ENCODE measurements at places on chromosomes 5 and 9.

DNA sequence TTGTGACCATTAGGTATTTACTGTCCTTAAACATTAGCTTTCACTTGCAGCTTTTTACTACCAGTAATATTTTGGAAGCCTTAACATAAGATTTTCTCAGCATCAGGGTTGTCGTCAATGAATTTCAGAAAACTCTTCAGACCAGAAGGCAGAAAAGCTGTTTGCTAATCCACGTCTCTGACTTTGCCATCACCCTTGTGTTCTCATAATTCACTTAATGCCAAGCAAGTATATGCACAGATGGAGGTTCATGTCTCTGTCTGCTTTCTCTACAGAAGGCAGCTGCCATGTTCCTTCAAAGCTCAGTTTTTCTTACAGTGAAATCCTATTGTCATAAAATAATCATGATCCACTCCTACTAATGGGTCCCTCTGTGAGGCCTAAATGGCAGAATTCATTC, 37.7 kb upstream of the LRRC19 start:
- DNase-seq, result no peak

- DNase-seq, result no peak
These were observed 313.2 kb downstream of the MLLT3 start for GRCh38 chr9:20309124-20309523.

DNA sequence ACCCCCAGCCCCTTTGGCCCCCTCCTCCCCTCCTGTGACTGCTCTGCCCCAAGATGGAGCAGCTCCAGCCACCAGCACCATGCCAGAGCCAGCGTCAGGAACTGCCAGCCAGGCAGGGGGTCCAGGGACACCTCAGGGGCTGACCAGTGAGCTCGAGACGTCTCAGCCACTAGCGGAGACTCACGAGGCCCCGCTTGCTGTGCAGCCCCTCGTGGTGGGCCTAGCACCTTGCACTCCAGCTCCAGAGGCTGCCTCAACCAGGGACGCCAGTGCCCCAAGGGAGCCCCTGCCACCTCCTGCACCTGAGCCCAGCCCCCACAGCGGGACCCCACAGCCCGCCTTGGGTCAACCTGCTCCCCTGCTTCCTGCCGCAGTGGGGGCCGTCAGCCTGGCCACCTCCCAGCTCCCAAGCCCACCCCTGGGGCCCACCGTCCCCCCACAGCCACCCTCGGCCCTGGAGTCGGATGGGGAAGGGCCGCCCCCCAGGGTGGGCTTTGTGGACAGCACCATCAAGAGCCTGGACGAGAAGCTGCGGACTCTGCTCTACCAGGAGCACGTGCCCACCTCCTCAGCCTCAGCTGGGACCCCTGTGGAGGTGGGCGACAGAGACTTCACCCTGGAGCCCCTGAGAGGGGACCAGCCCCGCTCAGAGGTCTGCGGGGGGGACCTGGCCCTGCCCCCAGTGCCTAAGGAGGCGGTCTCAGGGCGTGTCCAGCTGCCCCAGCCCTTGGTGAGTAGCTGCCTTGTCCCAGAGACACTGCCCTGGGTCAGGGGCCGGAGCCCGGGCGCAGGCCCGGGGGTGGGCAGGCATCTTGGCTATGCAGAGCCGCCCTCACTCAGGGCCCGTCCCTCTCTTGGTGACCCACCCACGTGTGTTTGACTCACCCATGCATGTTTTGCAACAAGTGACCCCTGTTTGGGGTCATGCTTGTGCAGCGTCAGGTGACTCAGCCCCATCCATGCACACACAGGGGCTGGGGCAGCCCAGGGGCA, 105.2 kb downstream of the WNK2 start:
- no peak for DNase-seq

- no peak for DNase-seq
These were observed 22.0 kb downstream of the DDX31 start for GRCh38 chr9:132647806-132648205.

- DNase-seq, result no peak
These were observed 51.1 kb upstream of the SH3PXD2B start for GRCh38 chr5:172505403-172505759.

DNA sequence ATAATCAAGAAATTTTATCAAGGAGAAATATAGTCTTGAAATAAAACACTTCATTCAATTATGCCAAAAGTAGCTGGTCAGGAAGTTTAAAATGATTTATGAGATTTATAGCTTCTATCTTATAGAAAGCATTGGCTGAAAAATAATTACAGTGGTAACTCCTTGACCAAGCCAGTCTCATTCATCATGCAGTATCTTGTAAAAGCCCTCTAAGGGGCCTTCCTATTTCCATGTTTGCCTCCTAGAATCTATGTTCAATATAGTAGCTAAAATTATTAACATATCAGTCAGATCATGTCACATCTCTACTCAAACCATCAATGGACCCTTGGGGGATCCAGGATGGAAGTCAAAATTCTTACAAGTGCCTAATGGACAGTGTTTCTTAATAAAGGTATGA, 393.4 kb upstream of the ST8SIA4 start:
- DNase-seq, result no peak

DNA sequence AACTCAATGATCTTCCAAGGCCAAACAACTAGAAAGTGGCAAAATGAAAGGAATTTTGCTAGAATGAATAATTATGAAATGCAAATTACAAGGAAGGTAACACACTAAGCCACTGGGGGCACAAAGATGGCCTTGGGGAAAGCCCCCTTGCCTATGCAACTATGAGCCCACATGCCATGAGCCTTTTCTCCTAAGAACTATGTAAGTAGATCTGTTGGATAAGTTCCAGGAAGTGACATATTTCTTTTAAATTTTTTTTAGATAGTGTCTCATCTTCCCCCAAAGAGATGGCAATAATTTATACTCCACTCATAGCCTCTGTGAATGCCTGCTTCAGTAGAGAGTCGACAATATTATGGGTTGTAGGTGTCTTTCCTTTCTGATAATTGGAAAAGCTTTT, 257.8 kb downstream of the AUH start:
- no peak for DNase-seq

DNA sequence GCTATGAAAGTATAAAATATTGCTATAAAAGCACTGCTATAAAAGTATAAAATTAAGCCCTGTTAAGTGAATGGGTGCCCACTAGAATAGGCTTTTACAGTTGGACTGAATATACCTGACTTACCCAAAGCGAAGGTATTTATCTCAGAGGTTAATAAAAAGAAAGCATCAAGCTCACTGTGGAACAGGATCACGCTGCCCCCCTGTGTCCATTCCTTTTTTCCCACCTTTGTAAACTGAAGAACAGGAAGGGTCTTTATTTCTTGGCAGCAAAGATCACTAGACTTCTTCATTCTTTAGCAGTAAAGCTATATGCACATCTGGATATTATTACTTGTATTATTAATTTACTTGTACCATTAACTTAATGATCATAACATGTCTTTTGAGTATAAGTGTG, 22.1 kb upstream of the PLPP6 start:
- no peak for DNase-seq

- DNase-seq, result no peak
These were observed 141.7 kb downstream of the NTRK2 start for GRCh38 chr9:84811072-84811750.

- DNase-seq, result no peak
These were observed 120.5 kb downstream of the PAX5 start for GRCh38 chr9:36913393-36914211.

GRCh38 chr9:117169089-117169621, 245.7 kb downstream of the ASTN2 start:
- DNase-seq, result no peak

- no peak for DNase-seq
These were observed 426.8 kb downstream of the KIAA0825 start for GRCh38 chr5:94191604-94192003.

- DNase-seq, result no peak
These were observed 2.7 kb upstream of the PURA start for GRCh38 chr5:140111011-140111858.

DNA sequence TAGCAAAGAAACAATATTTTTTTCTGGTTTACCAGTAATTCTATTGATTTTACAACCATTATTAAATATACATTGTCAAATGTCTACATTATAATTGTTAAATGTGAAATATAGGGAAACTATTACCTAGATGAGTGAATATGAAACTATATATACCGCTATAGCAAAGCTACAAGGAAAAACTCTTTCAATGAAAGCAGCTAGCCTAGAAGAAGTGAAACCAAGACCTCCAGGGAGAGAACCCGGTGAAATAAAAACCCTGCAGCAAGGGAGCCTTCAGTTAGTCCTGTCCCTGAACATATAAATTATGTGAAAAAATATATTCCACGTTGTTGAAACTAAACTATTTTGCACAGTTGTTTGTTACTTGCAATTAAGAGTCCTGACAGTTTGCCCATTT, 913.1 kb downstream of the EFNA5 start:
- DNase-seq, result no peak

GRCh38 chr5:59548807-59549357, 344.6 kb downstream of the PDE4D start:
- DNase-seq, result peak; percentile 27

DNA sequence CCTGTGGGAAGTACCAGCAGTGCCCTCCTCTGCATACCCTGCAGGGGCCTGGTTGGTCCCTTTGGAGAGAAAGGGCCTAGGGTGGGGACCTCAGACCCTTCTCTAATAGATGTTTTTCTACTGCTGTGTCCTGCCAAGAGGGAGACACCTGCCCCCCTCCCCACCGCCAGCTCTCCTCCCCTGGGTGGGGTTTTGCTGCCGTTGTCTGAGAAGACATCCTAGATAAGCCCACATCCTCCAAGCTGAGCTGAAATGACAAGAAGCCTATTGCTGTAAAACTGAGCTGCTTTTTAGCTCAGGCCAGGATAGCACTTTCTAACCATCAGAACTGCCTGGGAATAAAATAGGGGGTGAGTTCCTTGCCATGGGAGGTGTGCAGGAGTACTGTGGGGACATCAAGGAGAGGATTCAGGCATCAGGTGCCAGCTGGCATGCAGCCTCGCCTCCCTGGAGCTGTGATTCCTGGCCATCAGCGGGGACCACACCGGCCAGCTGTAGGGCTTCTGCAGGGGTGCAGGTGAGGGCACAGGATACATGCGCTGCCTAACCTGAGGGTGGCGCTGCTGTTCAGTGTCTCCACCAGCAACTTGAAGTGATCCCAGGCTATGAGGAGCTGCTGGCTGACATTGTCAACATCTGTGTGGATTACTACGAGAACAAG, 37.9 kb downstream of the CYFIP2 start:
- DNase-seq, result no peak

DNA sequence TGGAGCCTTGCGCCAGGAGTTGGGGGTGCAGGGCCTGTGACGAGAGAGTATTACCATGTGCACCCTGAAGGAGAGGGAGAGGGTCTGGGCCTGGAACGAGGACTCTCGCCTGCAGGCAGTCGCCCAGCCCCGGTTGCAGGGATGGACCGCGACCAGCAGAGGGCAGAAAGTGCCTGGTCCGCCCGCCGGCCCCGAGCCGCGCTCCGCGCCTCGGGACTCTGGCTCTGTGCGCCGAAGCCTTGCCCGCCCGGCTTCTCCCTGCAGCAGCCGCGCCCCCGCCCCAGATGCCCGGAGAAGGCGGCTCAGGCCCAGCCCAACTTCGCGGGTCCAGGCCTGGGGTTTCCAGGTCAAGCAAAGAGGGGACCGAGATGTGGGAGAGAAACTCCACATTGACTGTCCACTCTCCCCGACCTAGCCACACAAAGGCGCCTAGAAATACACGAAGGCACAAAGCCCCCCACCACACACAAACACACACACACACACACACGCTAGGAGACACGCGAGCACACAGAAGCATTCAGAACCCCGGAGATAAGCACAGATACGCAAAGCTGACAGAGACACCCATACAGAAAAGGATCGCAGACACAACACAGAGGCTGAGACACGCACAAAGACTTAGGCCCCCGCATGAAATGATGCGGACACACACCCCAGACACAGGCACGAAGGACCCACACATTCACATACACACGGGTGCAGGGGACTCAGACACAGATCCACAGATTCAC, 2.0 kb upstream of the LMX1B start:
- DNase-seq, result peak; percentile 41

GRCh38 chr9:116151966-116152381, 1.6 kb upstream of the PAPPA start:
- DNase-seq, result no peak

DNA sequence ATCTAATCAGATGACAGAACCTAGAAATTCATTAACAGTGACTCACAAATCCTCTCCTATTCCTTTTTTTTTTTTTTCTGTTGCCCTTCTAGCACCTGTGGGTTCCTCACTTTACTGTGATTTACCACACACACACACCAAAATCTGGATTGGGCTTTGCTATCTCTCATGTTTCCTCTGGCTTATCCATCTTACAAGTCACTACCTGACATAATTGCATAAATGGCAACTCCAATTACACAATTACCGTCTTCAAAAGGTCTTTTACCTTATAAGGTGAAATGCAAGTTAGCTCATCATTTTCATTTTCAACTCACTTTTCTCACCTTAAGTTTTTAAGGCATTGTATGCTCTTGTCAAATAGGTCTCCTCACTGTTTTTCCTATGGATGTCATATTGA, 426.3 kb upstream of the MEF2C start:
- DNase-seq, result no peak

- DNase-seq, result peak; percentile 23
These were observed 402 bp downstream of the BRD8 start for GRCh38 chr5:138177941-138178515.

- DNase-seq, result no peak
These were observed 16.8 kb downstream of the PHF2 start for GRCh38 chr9:93593144-93593658.

DNA sequence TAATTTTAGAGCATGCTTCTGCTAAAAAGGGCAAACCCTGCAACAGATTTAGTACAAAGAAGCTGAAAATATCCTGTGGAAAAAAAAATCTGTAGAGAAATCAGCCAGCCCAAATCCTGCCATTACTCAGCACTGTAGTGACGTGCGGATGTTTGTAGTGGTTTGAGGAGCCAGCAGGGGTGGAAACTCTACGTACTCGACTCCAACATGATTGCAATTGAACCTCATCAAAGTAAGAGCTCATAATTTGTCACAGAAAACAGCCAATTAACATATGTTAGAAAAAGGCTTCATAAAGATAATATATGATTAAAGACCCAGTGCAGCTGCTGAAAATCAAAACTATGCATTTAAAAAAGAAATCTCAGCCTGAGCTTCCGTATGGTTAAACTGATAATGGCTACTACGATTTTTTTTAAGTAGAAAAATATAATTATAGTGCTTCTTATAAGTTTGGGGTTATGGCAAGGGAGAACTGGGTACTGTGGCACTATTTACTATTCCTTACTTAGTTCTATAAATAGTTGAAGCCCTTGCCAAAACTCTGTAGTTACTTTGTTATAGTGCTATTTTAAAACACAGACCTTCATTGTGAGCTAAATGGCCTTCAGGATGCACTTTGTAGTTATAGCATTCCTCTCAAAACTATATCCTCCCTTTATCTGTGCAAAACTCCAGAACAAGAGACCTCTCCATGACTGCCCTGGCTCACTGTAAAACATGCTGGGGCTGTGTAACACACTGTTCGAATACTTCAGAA, 49.4 kb downstream of the MEF2C start:
- DNase-seq, result no peak

GRCh38 chr9:77879437-77879943, 152.1 kb downstream of the GNAQ start:
- DNase-seq, result no peak

- no peak for DNase-seq
These were observed 179.8 kb upstream of the S1PR3 start for GRCh38 chr9:88811511-88811910.

GRCh38 chr5:32621256-32621655, 35.9 kb downstream of the SUB1 start:
- no peak for DNase-seq

GRCh38 chr5:88269222-88269771, 652 bp upstream of the TMEM161B start:
- DNase-seq, result no peak

All from H4 (cell line).